Activated B cell treated with CpG ODN at 0.5 μM for 24 hours (primary cell): ENCODE measurements at places on chromosomes 5 and 9.

DNA sequence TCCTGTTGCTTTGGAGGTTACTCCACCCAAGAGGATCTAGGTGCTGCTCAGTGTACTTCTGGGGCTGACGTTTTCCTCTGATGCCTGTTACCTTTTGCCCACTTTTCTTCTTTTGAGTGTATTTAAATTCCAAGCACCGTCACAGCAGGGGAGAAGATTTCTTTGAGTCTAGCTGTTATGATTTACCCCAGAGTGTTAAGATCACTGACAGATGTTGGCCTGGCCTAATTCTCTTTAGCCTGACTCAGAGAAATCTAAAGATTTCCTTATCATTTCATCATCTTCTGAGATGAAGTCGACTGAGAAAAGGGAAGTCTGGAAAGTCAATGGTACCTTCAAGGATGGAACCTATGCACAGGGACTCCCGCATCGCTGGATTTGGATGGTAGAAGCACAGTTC, 191.5 kb downstream of the FBXL7 start:
- no peak for DNase-seq

- DNase-seq = no peak
Measured at GRCh38 chr5:152546493-152546892, 141.4 kb upstream of the NMUR2 start.

DNA sequence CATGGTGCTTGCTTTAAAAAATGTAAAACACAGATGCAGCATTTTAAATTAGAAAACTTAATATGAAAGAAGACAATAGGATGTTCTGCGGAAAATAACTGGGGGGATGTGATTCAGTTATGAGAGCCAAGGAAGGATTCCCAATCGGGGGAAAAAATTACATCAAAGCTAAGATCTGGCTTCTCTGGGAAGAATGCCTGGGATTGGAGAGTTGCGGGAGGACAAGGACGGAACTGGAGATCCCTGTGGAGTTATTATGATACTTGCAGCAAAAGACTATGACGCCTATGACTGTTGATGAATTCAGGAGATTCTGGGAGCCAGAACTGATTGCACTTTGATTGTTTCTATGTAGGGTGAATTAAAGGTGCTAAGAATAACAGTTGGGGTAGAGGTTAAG, 24.6 kb downstream of the MTX3 start:
- DNase-seq = no peak

- no peak for DNase-seq
Measured at GRCh38 chr5:66324357-66324756, 180.3 kb downstream of the SREK1 start.

DNA sequence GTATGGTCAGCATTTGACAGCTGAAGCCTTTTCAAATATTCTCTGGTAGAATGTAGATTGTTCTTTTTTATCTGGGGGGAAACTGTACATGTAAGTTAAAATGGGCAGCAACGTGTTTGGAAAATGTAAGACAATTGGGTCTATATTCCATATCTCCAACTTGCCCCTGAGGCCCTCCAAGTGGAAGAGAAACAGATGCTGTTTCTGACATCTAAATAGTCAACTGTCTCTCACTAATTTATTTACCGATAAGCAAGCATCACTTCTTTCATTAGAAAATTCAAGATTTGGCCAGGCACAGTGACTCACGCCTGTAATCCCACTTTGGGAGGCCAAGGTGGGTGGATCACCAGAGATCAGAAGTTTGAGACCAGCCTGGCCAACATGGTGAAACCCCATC, 120.2 kb upstream of the TBCA start:
- no peak for DNase-seq

- no peak for DNase-seq
Measured at GRCh38 chr9:91433180-91433579, 9.5 kb upstream of the NFIL3 start.

DNA sequence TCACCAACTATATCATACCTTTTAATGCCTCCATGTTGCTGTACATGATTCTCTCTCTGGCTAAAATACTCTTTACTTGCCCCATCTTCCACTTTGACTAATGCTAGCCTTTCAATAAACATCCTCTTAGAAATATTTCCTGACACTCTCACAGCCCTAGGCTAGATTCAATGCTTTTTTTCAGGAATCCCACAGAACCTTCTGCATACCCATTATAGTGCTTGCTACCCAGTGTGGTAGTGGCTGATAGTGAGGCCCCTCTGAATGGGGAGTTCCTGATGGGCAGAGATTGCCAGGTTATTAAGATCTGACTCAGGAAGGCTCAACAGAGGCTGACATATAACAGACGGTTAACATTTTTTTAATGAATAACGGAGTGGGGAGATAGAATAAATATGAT, 11.6 kb downstream of the SSBP2 start:
- no peak for DNase-seq

GRCh38 chr9:127112056-127112455, 10.4 kb downstream of the ANGPTL2 start:
- DNase-seq = no peak

DNA sequence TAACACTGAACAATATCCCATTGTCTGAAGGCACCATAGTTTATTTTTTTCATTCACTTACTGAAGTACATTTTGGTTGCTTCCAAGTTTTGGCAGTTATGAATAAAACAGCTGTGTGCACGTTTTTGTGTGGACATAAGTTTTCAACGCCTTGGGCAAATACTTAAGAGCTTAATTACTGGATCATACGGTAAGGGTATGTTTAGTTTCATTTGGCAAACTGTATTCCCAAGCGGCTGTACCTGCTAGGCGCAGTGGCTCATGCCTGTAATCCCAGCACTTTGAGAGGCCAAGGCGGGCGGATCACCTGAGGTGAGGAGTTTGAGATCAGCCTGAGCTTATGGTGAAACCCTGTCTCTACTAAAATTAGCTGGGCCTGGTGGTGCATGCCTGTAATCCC, 63.7 kb upstream of the FAM120A start:
- DNase-seq = no peak
